ENCODE measurements at places on chromosomes 7 and 10.

- DNase-seq: no peak
Observed at GRCh38 chr7:100785878-100786277, 41.4 kb downstream of the EPHB4 start.

GRCh38 chr10:123748711-123749110 is 82.6 kb downstream of the GPR26 start:
- no peak for DNase-seq

DNA sequence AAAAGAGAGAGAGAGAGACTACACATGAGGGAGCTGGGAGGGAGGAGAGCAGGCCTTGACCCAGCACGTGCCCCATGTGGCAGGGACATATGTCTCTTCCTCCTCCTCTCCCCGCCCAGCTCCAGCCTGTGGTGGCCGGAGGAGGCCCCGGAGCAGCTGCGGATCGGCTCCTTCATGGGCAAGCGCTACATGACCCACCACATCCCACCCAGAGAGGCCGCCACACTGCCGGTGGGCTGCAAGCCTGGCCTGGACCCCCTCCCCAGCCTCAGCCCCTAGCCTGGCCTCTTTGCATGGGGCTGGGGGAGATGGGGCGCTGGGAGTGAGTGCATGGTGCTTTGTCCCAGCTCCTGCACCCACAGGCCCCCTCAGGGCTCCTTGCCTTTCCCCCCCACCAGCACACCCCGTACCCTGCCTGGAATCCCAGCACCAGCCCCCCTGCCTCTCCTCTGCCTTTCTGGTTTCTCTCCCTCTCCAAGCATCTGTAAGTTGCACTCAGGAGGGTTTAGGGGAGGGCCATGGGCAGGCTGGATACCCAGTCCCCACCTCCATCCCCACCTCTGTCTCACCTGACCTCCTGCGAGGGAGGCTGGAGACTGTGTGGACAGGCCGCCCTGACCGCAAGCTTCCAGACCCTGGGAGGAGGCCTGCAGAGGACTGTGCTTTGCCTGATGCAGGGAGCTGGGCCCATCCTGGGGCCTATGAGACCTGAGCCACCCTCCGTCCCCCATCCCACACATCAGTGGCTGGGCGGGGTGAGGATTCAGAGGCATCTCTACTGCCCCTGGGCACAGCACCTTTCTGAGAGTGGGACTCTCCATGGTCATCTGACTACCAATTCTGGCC is 4.8 kb downstream of the UPK3B start:
- no peak for DNase-seq

DNA sequence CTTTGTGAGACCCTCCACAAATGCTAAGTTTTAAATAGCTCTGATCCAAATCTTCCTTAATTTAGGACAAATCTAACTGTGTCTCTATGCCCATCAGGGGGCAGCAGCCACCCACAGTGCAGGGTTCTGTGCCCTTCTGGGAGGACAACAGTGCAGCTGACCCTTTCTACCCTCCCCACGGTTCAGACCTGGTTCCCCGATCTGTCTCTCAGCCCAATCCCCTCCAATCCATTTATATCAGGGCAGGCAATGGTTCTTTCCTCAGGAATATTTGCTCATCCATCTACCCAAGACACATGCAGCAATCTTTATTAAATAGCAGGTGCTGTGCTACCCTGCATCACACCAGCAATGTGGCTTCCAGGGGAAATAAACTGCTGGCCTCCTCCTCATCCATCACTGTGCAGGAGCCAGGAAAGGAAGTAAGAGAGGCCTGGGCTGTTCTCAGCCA is 4.0 kb upstream of the RBM28 start:
- peak; percentile 67 for DNase-seq
